ENCODE measurements at places on chromosomes 13 and 19. TPM values are rescaled to one million over a fixed set of nuclear protein-coding genes. Genes with fewer than 3 reads are reported as not detected.

GRCh38 chr19:48244281-48244680, 11.4 kb downstream of the CARD8 start:
- no peak for DNase-seq

DNA sequence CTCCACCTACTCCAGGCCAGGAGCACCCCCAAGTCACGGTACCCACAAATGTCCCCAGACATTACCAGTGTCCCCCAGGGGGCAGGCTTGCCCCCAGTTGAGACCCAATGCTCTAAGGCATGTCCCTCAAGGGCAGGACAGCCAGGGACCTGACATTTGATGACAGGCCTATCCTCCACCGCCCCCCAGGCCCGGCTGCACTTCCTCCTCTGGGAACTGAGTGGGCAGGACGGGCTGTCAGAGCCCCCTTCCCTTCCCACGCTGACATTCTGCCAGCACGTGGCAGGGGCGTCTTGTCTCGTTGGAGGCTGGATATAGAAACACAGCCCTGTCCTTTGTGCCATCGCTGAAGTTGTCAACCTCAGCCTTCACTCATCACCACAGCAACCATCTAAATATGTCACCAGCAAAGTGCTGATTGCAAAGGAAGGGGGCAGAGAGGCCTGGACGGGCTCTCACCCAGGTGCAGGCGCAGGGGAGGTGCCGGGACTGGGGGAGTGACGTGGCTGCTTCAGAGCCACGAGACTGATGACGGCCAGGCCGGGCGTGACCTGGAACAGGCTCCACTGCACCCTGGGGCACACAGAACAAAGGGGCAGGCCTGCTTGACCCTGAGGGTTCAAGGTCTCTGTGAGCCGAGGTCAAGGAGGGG, 38.4 kb downstream of the GNG7 start:
- no peak for DNase-seq

- no peak for DNase-seq
These were observed at the start of gene SLC27A5 for GRCh38 chr19:58511353-58512208. TSS of gene SLC27A5 (minus strand) at chr19:58511992. CDS start at chr19:58511955, 37 bp downstream.

DNA sequence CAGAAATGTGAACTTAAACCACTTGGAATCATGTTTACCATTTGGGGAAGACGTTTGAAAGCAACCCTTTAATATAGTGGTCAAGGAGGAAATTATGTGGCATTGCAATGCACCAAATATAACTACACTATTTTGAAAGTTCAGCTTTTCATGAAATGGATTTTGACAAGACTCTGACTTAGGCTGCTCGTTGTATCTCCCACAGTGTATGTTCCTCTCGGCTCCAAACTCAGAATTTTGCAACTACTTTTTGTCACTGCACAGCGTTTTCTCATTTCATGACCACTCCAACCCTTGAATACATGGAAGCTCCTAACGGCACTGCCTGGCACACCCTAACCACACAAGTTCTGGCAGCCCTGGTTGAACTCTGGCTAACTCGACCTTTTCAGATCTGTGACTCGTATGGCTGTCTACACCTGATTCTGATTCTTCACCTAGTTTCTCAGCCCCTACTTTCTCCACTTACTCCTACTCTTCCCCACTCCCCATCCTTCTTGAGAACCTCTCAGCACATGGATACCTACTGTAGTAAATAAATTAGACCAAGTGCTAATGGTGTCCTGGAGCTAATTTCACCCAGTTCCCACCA, 7.0 kb upstream of the POMP start:
- DNase-seq, result no peak

- no peak for DNase-seq
These were observed 431.3 kb upstream of the ATXN8OS start for GRCh38 chr13:69676286-69676685.

DNA sequence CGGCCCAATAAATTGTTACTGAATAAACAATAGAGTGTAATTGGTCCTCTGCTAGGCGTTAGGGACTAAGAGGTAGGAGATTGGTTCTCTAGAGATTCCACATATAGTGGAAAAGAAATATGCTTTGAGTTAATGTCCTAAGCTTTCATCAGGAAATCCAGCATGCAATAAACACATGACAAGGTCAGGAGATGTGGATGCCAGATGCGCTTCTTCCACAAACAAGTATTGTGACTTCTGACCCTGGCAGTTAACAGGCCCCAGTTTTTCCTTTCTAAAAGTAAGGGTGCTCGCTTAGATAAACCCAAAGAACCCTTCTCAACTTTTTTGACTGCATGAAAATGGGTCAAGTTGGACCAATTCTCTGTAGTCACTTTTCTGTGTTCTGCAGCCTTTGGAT, 146.5 kb upstream of the SOX21 start:
- no peak for DNase-seq

DNA sequence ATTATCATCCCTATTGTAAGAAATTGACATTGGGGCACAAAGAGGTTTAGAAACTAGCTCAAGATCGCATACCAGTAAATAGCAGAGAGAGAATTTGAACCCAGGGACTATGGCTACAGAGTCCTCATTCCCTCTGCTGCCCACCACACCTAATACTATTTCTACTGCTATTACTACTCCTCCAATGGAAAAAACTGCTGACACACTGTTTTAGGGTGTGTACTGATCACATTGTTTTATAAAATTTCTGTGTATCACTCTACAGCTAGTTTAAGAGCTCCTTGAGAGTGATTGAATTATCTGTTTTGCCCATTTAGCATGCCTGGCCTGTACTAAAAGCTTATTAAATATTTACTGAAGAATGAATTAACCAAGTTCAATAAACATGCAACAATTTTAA, 552.4 kb downstream of the GPC5 start:
- no peak for DNase-seq

GRCh38 chr13:51068501-51068900, 42.6 kb downstream of the C13orf42 start:
- no peak for DNase-seq

- no peak for DNase-seq
These were observed 99.0 kb downstream of the LACC1 start for GRCh38 chr13:43978688-43979087.

- DNase-seq, result peak; percentile 82
These were observed 23.7 kb upstream of the GPR18 start for GRCh38 chr13:99281811-99282263.

DNA sequence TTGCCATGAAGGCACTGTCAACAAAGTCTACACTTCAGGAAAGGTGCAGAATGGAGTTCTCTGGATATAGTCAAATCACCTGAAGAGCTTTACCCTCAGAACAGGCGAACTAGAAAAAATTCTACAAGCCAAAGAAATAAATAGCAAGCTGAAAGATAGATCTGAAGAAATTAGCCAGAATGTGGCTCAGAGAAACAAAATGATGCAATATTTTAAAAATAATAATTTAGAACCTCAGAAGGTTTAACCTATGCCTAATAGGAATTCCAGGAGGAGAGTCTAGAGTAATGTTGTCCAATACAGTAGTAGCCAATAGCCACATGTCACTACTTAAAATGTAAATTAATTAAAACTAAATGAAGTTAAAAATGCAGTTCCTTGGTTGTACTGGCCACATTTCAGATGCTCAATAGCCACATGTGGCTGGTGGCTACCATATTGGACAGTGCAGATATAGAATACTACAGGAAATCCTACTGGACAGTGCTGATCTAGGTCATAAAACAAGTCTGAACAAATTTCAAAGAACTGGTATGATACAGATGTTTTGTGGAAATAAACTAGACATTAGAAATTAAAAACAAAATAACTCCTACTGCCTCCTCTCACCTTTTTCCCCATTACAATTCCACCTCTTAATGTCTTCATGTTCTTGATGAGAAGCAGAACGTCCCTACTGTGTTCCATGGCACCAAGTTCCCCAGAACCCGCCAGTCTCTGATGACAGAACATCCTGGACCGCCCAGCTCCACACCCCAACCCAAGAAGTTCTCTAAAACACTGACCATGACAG, 679 bp upstream of the CDADC1 start:
- DNase-seq, result no peak

DNA sequence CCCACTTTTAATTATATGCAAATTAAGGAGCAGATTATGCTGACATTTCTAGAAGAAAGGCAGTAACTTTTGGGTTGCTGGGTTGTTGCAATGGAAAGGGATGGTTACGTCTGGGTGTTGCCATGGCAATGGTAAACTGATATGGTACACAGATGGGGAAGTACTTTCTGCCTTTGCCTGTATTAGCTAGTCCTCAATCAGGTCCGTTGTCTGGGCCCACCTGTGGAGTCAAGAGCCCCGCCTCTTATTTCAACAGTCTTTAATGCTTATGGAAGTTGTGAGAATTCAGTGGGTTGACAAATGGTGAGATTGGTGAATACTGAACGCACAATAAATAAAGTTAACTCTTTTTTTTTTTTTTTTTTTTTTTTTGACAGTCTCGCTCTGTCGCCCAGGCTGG, 30.6 kb upstream of the DPP9 start:
- no peak for DNase-seq

- no peak for DNase-seq
These were observed 787.9 kb upstream of the KLHL1 start for GRCh38 chr13:70896136-70896535.

DNA sequence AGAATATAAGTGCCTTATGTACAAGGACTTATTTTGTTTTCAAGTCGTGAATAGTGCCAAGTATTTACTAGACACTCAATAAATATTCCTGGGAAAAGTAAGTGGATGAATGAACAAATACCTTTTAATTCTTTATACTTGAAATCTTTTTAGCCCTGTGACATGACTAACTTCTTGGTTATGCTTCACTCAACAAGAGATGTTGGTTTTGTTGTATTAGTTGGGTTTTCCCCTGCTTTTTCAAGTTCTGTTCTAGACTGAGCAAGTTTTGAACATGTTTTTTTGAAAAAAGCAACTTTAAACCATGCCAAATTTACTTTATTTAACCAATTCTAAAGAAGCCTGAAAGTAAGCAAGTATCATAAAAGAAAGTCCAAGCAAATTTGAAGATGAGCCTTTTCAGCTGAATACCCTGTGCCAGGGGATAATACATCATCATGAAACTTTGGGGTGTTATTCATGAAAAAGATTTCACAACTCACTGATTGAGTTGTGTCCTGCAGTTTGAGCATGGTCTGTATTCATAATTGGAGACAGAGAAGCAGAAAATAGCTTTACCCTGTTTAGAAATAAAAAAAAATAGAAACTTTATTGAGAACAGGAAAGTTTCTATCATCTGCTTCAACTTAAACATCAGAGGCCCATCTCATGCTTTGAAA, 11.1 kb downstream of the LMO7 start:
- DNase-seq, result no peak

GRCh38 chr13:83618966-83619365, 263.3 kb downstream of the SLITRK1 start:
- no peak for DNase-seq

- no peak for DNase-seq
These were observed 20.1 kb upstream of the DOCK9 start for GRCh38 chr13:98997738-98998641.

DNA sequence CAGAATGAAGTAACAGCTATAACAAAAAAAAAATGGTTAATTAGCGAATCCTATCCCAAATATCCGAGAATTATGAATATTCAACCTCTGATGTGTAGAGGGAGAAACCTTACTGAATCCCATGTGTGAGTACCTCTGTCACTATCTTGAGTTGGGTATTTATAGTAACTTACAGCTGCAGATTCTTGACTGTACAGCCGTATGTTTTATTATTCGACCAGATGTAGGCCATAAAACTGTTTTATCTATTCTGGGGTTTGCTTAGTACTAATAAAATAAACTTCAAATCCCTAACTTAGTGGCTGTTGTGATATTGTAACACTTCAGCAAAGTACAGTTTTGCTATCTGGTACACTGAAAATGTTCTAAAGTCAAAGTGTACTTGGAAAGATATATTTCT, 120.0 kb downstream of the EFNB2 start:
- DNase-seq, result no peak

DNA sequence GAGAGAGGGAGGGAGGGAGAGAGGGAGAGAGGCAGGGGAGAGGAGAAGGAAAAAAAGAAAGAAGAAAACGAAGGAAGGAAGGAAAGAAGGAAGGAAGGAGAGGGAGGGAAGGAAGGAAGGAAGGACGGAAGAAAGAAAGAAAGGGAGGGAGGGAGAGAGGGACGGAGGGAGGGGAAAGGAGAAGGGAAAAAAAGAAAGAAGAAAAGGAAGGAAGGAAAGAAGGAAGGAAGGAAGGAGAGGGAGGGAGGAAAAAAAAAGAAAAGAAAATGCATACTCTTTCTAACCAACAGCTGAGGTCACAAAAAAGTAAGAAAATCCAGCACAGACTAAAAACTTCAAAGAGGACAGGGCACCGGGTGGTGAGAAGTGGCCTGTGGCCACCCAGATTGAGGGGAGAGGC, 109.7 kb downstream of the GNG7 start:
- peak; percentile 16 for DNase-seq

DNA sequence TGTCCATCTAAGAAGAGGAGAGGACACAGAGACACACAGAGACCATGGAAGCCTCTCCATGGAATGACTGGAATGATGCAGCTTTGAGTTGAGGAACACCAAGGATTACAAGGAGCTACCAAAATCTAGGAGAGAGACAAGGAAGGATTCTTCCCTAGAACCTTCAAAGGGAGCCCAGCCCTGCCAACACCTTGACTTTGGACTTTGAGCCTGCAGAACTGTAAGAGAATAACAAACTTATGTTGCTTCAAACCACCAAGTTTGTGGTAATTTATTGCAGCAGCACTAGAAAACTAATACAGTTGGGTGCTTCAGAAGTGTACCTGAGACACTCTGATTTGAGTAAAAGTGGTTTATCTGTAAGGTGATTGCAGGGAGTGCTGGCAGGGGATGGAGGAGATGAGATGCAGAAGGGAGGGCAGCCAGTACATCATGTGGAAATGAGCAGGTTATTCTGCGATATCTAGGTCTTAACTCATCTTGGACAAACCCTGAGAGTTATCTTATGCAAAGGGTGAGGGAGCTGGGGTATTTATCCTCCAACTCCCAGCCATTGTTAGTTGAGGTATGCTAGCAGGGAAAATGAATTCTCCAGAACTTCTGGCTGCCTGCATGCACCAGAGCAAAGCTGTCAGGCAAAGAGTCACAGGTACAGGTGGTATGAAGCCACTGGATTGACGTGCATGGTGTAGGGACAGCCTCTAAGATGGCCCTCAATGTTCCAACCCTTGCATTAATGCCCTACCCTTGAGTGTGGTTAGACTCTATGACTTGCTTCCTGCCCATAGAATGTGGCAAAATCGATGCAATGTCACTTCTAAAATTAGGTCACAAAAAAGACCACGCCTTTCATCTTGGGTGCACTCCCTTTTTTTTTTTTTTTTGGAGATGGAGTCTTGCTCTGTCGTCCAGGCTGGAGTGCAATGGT, 31.3 kb upstream of the ADGRL1 start:
- DNase-seq, result no peak

Gene CEACAM5
- 0.30 TPM for total RNA-seq

Gene ZNF536
- total RNA-seq, result 0.62 TPM

Gene APOC4
- not detected for total RNA-seq

Gene TGFBR3L
- total RNA-seq, result not detected

Gene SIGLEC10
- 4.0 TPM for total RNA-seq

Gene USHBP1
- total RNA-seq, result 4.6 TPM

Gene DPF1
- total RNA-seq, result 2.1 TPM

Gene KL
- 2.4 TPM for total RNA-seq

Measured in aorta (tissue), 5 donors.